Osteocyte (in vitro differentiated cells): ENCODE measurements at places on chromosomes 6 and 20. TPM values are rescaled to one million over a fixed set of nuclear protein-coding genes. Genes with fewer than 3 reads are reported as not detected.

CFAP206 gene
- total RNA-seq: 0.30 and 0.44 TPM in 2 replicates

CDH22 gene
- total RNA-seq: not detected in 2 replicates

EYS gene
- not detected in 2 replicates for total RNA-seq

TCFL5 gene
- total RNA-seq: 12.2 and 12.8 TPM in 2 replicates

BEND6 gene
- total RNA-seq: 7.0 and 9.2 TPM in 2 replicates

HLA-DRB5 gene
- total RNA-seq: not detected in 2 replicates

PNPLA1 gene
- total RNA-seq: not detected in 2 replicates

PI16 gene
- total RNA-seq: not detected in 2 replicates

PDYN gene
- total RNA-seq: not detected in 2 replicates

LY86 gene
- not detected in 2 replicates for total RNA-seq

FNDC11 gene
- 0.13 and 0.34 TPM in 2 replicates for total RNA-seq

VSTM2L gene
- total RNA-seq: 14.6 and 14.7 TPM in 2 replicates

TRIM10 gene
- total RNA-seq: not detected in 2 replicates

CALHM6 gene
- 0.94 and 1.3 TPM in 2 replicates for total RNA-seq

FKBP1C gene
- 0.55 and 1.2 TPM in 2 replicates for total RNA-seq

PEDS1 gene
- 61.2 and 63.7 TPM in 2 replicates for total RNA-seq

OR2H1 gene
- total RNA-seq: not detected in 2 replicates

PERP gene
- 26.0 and 26.6 TPM in 2 replicates for total RNA-seq

TSHZ2 gene
- not detected in 2 replicates for total RNA-seq

FOXQ1 gene
- not detected in 2 replicates for total RNA-seq

ENPP4 gene
- 0.18 and 0.27 TPM in 2 replicates for total RNA-seq

THBD gene
- 66.3 and 68.3 TPM in 2 replicates for total RNA-seq

SLC25A27 gene
- 7.6 and 8.2 TPM in 2 replicates for total RNA-seq

MRPL18 gene
- total RNA-seq: 47.1 and 47.3 TPM in 2 replicates

NEU1 gene
- total RNA-seq: 74.8 and 83.6 TPM in 2 replicates

RHAG gene
- not detected in 2 replicates for total RNA-seq

SPTLC3 gene
- 5.0 and 5.8 TPM in 2 replicates for total RNA-seq

FAM83C gene
- not detected in 2 replicates for total RNA-seq

LY6G6D gene
- not detected in 2 replicates for total RNA-seq

BLTP3A gene
- total RNA-seq: 18.4 and 20.0 TPM in 2 replicates

DSP gene
- 124 and 135 TPM in 2 replicates for total RNA-seq

WFDC12 gene
- total RNA-seq: not detected in 2 replicates

SCUBE3 gene
- 14.8 and 16.3 TPM in 2 replicates for total RNA-seq

CLPSL2 gene
- total RNA-seq: not detected in 2 replicates

LY6G5C gene
- total RNA-seq: 3.9 and 5.0 TPM in 2 replicates

TFAP2C gene
- total RNA-seq: 92.9 and 97.8 TPM in 2 replicates

KIAA0408 gene
- total RNA-seq: 0.27 TPM in 1 of 2 replicates, not detected in the other
